ENCODE measurements at places on chromosomes 7 and 10. TPM values are rescaled to one million over a fixed set of nuclear protein-coding genes. Genes with fewer than 3 reads are reported as not detected.

Gene HACD1
- 0.27 TPM for total RNA-seq

Gene SPDYE2
- not detected for total RNA-seq

Gene NME8
- total RNA-seq = not detected

Gene LIPF
- total RNA-seq = not detected

Gene ZNF239
- total RNA-seq = 1.4 TPM

Gene IKZF1
- 537 TPM for total RNA-seq

Gene CYP26A1
- not detected for total RNA-seq

Gene SFRP4
- not detected for total RNA-seq

Gene ARHGAP21
- total RNA-seq = 40.0 TPM

Gene PPP1R3C
- total RNA-seq = 0.07 TPM

Gene C10orf143
- 2.7 TPM for total RNA-seq

Gene HHEX
- total RNA-seq = 0.12 TPM

Gene AKR1C8
- total RNA-seq = 1.4 TPM

Gene POLR3A
- total RNA-seq = 26.1 TPM

Gene EPO
- total RNA-seq = not detected

Gene CDC14C
- not detected for total RNA-seq

Gene AGAP3
- 25.4 TPM for total RNA-seq

Gene BZW2
- 44.5 TPM for total RNA-seq

Gene BMPER
- not detected for total RNA-seq

Gene CAV1
- total RNA-seq = 0.12 TPM

Gene TMEM236
- total RNA-seq = 0.02 TPM

Gene GIMAP7
- total RNA-seq = 291 TPM

Gene TRAPPC14
- total RNA-seq = 58.1 TPM

Gene CDCA7L
- total RNA-seq = 32.5 TPM

Gene GRM3
- total RNA-seq = not detected

Gene RBM17
- 167 TPM for total RNA-seq

Gene WNT16
- total RNA-seq = not detected

Gene C10orf95
- not detected for total RNA-seq

Gene SPDYE11
- total RNA-seq = not detected

Gene PRF1
- total RNA-seq = 132 TPM

Gene C7orf57
- not detected for total RNA-seq

Gene PPRC1
- total RNA-seq = 68.0 TPM

Gene SFMBT2
- total RNA-seq = 52.0 TPM

Gene MUC3A
- total RNA-seq = not detected

Gene ALOX5
- total RNA-seq = 29.6 TPM

Gene HOXA2
- total RNA-seq = not detected

Gene MUC12
- total RNA-seq = not detected

Gene ACSM6
- not detected for total RNA-seq

Gene CCDC6
- total RNA-seq = 58.0 TPM

Gene LRRC4
- not detected for total RNA-seq

Gene MCM10
- total RNA-seq = 55.5 TPM

Gene ANKRD61
- 0.49 TPM for total RNA-seq

Gene PAX4
- not detected for total RNA-seq

Gene PROSER2
- total RNA-seq = not detected

Gene FOXP2
- not detected for total RNA-seq

Gene SLC39A12
- not detected for total RNA-seq

Gene FRMPD2
- not detected for total RNA-seq

Gene ARMH3
- 28.0 TPM for total RNA-seq

Gene SHTN1
- total RNA-seq = 0.10 TPM

Gene BMPR1A
- total RNA-seq = 8.9 TPM
